ENCODE measurements at places on chromosomes 7 and 10. TPM values are rescaled to one million over a fixed set of nuclear protein-coding genes. Genes with fewer than 3 reads are reported as not detected.

The SLC12A9 gene
- 36.7 TPM for total RNA-seq

The COL1A2 gene
- total RNA-seq: not detected

DNA sequence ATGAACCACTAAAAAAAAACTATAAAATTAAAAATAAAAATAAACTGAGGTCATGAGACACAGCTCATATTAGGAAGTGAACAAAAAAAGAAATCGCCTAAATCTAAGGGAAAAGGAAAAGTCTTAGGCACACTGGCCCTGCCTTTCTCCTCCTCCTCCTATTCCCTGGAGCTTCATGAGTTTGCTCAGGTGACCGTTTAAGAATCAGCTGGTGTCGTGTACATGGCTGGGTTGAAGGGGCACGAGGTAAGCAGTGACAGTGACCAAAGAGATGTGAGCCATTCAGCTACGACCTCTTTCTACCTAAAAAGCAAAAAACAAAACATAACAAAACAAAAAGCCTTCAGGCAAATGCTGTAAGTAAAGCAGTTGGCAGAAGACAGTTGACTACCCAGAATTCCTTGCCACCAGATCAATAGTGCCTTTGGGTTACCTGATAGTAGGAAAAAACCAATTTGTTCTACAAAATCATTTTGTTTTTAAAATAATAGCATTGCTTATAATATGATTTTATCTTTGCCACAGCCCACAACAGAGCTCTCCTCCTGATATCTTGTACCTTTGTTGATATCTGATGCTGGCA lies 135.4 kb downstream of the DOCK4 start:
- no peaks in the 10 kb centered on the region for H3K36me3 ChIP-seq
- H3K4me3 ChIP-seq: no peak overlapping the region
- no peak for DNase-seq
- no peaks in the 10 kb centered on the region for H3K27me3 ChIP-seq

The ADCY1 gene
- total RNA-seq: not detected

Data from PC-9 (cell line).